KG1 (cell line): ENCODE measurements at places on chromosomes 5 and 9.

DNA sequence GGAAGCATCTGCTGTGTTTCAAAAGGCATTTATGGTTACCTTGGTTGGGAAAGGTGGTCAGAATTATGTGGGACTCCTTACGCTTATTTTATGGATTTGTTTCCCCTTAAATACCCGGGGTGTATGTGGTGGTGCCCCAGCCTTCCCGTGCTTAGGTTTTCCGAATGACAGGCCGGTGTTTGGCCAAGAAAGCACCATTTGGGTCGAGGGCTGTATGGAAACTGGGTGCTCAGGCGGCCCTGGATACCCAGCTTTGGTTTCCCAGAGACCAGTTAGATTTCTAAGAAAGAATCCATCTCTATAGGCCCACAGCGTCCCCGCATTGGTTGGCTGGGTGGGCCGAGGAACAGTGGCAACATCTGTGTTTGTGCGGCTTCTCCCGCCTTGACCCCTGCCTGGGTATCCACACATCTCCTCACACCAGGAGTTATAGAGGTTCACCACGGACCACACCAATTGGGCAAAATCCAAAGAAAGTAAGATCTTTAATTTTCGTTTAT is 868 bp downstream of the ARHGEF28 start:
- no peak for DNase-seq

GRCh38 chr5:135150767-135151166 is 116.7 kb upstream of the PITX1 start:
- DNase-seq = no peak

- DNase-seq = no peak
These were observed 25.7 kb upstream of the KLF9 start for GRCh38 chr9:70439991-70440706.

GRCh38 chr9:91395553-91396471 is 27.8 kb downstream of the NFIL3 start:
- no peak for DNase-seq

- DNase-seq = no peak
These were observed 136.2 kb upstream of the SLC30A5 start for GRCh38 chr5:68957591-68957990.

DNA sequence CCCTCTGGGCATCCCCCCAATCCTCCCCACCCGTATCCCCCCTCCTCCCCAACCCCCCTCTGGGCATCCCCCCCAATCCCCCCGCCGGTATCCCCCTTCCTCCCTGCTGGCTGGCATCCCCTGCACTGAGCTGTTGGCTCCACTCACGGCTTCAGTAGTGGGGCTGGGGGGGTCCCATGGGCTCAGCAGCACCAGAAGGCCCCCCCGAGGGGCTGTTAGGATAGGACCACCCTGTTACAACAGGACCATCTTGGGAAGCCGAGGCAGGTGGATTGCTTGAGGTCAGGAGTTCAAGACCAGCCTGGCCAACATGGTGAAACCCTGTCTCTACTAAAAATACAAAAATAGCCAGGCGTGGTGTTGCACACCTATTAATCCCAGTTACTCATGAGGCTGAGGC is 42.4 kb downstream of the EXD3 start:
- no peak for DNase-seq

DNA sequence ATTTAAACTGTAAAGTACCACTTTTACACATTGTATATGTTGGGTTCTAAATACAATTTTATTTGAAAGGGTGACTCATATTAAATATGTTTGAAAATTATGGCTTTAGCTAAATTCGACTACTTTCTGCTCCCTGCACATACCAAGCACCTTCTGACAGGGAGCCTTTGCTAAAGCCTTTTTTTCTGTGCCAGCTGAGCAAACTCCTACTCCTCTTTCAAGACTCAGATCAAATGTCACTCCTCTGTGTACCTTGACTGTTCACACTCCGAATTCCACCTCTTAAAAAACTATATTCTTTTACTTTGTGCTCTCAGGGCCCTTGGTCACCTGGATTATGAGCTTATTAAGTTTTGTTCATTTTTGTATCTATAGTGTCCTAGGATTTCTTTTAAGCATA is 6.5 kb upstream of the OXCT1 start:
- DNase-seq = no peak

- DNase-seq = no peak
These were observed 437.6 kb downstream of the KIF4B start for GRCh38 chr5:155451106-155451505.

- no peak for DNase-seq
These were observed 32.5 kb upstream of the ERBIN start for GRCh38 chr5:65893749-65894430.

DNA sequence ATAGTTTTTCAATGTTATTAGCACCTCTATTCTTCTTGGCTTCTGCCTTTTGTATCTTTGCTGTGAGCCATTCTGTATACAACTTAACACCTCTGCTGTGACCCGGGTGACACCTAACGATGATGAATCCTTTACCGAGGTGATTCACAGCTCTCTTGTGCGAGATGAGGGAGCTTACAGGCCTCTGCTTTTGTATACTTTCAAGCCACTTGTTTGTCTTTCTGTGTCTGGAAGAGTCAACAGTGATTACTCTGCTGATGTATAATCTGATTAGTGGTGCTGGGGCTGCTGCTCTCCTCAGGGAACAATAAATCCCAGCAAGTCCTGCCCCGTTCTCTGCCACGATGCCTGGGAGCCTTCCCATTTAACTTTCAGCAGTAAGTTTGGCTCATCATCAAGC is 442.9 kb upstream of the SGCD start:
- no peak for DNase-seq

DNA sequence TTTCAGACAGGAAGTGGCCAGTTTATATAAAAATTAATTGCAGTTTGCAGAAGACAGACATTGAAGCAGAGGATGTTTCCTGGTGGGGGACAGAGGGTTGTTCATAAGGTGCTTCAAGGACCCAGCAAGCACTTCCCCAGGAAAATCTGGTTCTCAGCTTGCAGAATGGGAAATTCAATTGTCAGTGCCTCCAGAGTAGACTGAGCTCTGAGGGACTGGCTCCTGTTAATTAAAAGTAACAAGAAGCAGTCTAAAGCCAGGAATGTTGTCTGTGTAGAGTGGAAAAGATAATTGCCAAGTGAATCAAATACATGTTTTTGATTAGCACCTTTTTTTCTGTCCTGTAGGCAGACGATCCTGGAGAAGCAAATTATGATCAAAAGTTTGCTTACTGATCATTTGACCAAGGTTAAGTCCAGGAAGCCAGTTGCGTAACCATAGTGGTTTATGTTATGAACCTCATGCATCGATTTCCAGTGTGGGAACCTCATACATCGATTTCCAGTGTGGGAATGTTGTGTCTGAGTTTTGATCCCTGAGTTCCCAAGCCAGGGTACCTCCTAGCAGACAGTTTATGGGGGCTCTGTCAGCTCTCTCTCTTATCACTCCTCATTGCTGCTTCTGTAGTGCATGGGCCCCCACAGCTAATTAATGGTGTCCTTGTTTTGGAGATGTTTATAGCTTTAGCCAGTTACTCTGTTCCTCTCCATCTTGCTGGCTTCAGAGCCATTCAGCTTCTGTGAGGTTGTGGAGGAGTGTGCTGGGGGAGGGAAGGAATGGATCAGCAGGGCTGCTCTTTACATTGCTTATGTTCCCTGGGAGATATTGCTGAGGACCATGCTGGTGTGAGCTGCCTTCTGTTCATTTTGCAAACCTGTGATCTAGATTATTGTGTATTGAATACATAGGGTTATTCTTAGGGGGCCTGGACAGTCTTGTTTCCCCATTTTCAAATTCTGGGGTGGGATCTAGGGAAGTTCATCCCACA is 17.1 kb downstream of the MSANTD3 start:
- no peak for DNase-seq

DNA sequence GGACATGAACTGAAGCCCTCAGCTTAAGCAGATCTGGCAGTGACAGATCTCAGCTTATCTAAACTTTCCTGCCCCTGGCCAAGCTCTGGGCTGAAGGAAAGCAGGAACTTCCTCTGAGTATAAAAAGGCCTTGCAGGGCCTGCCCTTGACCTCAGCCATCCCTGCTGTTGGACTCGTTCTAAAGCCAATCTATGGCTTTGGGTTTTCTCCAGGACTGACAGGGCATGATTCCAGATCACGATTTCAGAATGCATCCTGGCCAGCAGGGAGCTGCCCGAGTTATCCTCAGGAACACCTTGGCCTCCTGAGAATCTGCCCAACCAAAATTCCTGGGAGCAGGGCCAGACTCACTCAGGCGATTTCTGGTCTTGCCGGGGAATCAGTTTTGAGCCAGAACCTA is 502.7 kb downstream of the TLE4 start:
- DNase-seq = no peak

- DNase-seq = no peak
These were observed 64.5 kb upstream of the GNA14 start for GRCh38 chr9:77712533-77713130.
